H4 (cell line): ENCODE measurements at places on chromosomes 7 and 10. TPM values are rescaled to one million over a fixed set of nuclear protein-coding genes. Genes with fewer than 3 reads are reported as not detected.

DNA sequence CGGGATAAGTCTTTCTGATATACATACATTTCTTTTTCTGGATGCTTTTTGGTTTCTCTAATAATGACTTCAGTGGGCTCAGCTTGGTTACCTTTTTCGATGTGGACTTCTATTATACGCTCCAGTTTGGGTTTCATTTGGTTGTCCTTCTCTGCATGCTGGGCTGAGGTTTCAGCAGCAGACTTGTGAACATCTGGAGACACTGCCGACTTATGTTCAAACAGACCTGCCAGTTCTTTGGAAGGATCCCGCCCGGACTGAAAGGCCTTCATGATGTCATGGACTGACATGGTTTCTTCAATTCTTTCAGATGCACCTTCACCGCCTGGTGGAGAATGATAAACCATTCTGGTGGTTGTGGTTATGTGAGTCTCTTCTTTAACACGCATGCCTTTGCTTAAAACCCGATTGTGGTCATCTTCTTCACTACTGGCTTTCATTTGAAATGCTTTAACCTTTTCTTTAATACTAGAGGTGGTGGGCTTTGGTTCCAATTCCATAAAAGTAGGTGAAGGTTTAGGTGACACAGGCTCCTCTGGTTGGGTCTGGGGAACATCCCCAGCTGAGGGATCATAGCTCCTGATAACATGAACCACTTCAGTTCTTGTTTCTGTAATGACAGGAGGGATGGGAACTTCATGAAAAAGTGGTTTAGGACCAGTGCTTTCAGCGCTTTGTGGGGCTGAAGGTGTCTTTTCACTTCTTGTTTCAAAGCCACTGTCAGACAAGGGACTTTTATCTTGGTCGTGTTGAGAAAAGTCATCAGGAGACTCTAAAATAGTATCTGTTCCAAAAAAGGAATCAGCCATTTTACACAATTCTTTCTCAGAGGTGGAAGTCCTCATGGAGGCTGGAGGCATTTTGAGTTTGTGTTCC, 167.7 kb upstream of the CCDC6 start:
- no peak for DNase-seq

GRCh38 chr10:89339875-89340274, 12.1 kb downstream of the IFIT3 start:
- DNase-seq: no peak

PI4K2A gene
- 10.8 and 10.9 TPM in 2 replicates for total RNA-seq

DNA sequence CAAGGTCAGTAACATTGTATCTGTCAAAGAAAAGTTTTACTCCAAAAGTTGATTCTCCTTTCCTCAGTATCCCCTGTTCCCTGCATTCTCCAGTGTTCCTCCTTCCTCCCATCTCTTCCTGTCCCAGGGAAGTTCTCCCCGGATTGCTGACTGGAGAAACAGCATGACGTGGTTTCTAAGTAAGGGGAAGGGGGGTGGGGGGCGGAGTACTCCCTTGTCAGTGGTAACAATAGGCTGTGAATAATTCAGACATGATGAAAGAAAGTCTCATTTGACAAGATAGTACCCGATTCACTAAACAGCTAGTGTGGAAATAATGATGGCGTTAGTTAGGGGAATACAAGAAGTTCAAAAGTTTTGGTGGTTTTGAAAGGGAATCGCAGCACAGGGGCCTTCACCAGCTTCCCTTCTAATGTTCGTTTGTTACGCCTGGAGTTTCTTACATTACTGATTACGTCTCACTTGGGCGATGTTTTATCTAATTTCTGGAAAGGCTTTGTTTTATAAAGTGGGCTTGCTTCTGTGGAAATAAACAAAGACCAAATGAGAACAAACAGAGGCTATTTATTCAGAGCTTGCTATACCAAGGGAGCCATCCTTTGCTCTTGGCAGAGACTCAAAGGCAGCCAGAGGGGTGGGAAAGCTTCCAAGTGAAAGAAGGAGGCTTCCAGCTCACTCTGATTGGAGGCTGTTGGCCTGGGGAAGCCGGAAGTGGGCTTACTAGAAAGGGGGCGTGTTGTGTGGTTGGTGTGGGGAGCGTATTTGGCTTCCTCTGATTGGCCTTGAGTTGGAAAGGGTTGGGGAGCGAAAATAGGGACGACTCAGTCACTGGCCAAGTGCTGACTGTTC, 453.7 kb downstream of the SDK1 start:
- DNase-seq: peak; percentile 100

- DNase-seq: no peak
Observed at GRCh38 chr7:123972045-123972444, 47.0 kb downstream of the SPAM1 start.
